ENCODE measurements at places on chromosomes 3 and 15.

DNA sequence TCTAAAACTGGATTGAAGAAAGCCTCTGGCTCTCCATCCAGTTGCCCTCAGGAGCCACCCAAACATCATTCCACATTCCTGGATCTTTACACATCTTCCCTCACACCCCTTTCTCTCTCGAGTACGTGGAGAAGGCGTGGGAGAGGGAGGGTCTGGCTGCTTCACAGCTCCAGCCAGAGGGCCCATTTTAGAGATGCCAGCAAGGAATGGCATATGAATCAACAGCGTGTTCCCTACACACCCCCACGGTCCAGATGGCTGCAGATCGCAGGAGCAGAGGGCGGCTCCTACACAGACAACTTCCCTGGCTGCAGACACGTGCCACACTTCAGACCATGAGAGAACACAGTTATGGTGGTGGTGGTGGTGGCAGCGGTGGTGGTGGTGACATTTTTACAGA lies 280.1 kb downstream of the ERC2 start:
- DNase-seq = no peak

GRCh38 chr15:78075490-78076230 lies 1.9 kb downstream of the TBC1D2B start:
- DNase-seq = peak; percentile 94

- DNase-seq = no peak
Observed at GRCh38 chr15:40984406-40984805, 31.1 kb downstream of the CHAC1 start.

DNA sequence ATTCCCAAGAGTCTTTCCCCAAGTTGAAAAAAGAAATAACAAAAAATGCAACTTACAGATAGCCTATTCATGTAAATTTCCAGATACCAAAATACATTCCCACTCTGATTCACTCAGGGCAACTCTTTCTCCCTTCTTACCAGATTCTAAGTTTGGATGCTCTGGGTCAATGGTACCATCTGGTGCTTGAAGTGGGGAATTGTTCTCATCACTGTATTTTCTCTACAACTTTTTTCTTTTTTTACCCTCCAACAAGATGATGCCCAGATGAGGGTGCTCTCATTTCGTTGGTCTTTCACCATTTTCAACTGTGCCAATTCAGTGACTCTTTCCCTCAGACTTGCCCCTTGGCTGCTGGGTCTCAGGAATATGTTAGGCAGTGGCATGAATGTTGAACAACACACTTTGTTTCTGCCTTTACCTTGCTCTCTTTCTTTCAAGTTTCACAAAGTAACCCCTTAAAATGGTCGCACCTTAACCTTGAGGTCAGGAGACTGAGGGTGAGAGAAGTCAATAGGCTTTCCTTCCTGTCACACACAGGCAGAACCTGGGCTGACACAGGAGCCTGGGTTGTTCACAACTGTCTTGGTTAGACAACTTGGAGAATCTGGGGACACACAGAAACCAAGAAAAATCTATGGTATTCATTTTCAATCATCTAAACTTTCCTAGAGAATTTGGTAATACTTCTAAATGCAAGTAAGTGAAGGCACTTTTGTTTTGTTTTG lies 330.7 kb upstream of the SLCO3A1 start:
- DNase-seq = peak; percentile 41

DNA sequence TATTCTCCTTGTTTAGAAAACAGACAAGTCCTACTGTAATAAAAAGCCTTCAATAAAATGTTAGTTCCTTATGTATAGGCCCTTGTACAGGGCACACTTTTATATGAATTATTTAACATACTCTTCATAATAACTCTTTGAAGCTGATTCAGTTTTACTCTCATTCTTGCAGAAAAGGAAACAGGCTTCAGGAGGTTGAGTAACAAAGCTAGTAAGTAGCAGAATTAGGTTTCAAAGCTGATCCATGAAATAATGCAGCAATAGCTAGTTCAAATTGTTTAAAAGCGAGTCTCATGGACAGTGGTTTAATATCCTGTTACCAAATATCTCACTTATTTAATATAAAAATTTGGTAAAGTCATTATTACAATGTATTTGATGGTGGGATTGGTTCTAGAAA lies 25.0 kb downstream of the TCF12 start:
- DNase-seq = peak; percentile 40

DNA sequence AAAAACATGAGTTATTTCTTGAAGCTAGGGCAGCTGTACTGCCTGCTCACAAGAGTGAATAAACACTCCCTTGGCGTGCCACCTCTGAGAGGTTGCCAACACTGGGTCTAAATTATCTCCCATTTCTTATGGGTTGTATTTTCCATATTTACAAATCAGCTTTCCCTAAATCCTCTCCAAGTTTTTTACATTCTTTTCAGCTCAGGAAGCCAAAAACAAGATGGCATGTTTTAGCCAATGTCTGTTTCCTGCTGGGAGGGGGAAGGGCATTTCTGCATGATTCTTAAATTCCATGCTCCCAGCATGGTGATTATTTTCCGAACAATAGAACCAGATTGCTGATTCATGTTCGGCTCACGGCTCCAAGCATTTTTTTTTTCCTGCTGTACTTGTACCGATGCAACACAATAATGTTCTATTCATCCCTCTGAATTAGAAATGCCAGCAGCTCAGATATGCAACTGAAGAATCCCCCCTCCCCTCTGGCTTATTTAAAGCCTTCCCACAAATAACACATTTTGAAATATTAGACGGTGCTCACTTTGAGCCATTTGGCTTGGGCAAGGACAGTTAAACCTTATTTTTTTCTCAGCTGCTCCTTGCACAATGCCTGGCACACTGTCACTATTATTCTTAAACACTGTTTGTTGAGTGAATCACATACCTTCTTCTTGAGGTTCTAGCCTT lies 252.5 kb downstream of the THRB start:
- peak; percentile 97 for DNase-seq
